ENCODE measurements at places on chromosomes 5 and 9. TPM values are rescaled to one million over a fixed set of nuclear protein-coding genes. Genes with fewer than 3 reads are reported as not detected.

ENTREP1 gene
- total RNA-seq: not detected

BAAT gene
- 0.13 TPM for total RNA-seq

DRD1 gene
- total RNA-seq: not detected

MIGA2 gene
- total RNA-seq: 11.1 TPM

SLC6A3 gene
- not detected for total RNA-seq

STK32A gene
- total RNA-seq: 0.24 TPM

PAEP gene
- not detected for total RNA-seq

TAF11L10 gene
- not detected for total RNA-seq

CCL27 gene
- total RNA-seq: not detected

ARSI gene
- 14.1 TPM for total RNA-seq

CD274 gene
- total RNA-seq: 3.7 TPM

C8G gene
- not detected for total RNA-seq

NAIP gene
- total RNA-seq: 4.2 TPM

C9 gene
- total RNA-seq: not detected

SLC9A3 gene
- 1.6 TPM for total RNA-seq

KCNV2 gene
- total RNA-seq: not detected

OLFM1 gene
- 0.16 TPM for total RNA-seq

ENTPD2 gene
- total RNA-seq: not detected

SPDL1 gene
- 30.1 TPM for total RNA-seq

GRXCR2 gene
- total RNA-seq: not detected

APBA1 gene
- 1.1 TPM for total RNA-seq

BARHL1 gene
- not detected for total RNA-seq

IFNK gene
- not detected for total RNA-seq

ANKRD18B gene
- total RNA-seq: under 0.01 TPM

DTWD2 gene
- 4.2 TPM for total RNA-seq

INSL4 gene
- total RNA-seq: not detected

MCTP1 gene
- total RNA-seq: 4.1 TPM

CDC20B gene
- total RNA-seq: under 0.01 TPM

GFRA3 gene
- total RNA-seq: not detected

TRIP13 gene
- total RNA-seq: 6.1 TPM

ORM2 gene
- not detected for total RNA-seq

GRM6 gene
- not detected for total RNA-seq

STKLD1 gene
- total RNA-seq: 0.13 TPM

LCN15 gene
- total RNA-seq: not detected

FOXI1 gene
- total RNA-seq: not detected

PCDHA12 gene
- total RNA-seq: under 0.01 TPM

ADGRD2 gene
- total RNA-seq: not detected

EGFLAM gene
- total RNA-seq: 3.4 TPM

KLHL3 gene
- total RNA-seq: 2.2 TPM

CCNG1 gene
- total RNA-seq: 321 TPM

PCDHGB2 gene
- 3.0 TPM for total RNA-seq

FBP2 gene
- total RNA-seq: not detected

AGXT2 gene
- not detected for total RNA-seq

TIGD6 gene
- total RNA-seq: 6.5 TPM

TSSK1B gene
- total RNA-seq: 0.26 TPM

IRX4 gene
- not detected for total RNA-seq

AGGF1 gene
- 22.4 TPM for total RNA-seq

NFIB gene
- total RNA-seq: 25.9 TPM

CBY3 gene
- total RNA-seq: not detected

GNA14 gene
- 0.40 TPM for total RNA-seq

WNK2 gene
- total RNA-seq: not detected
